Adrenal gland (tissue), 19 donors: ENCODE measurements at places on chromosomes 2 and 18. TPM values are rescaled to one million over a fixed set of nuclear protein-coding genes. Genes with fewer than 3 reads are reported as not detected.

The DSG1 gene
- not detected for total RNA-seq

GRCh38 chr2:45014016-45014702 lies 4.9 kb upstream of the SIX2 start:
- no peak for DNase-seq
- no peak overlapping the region for H3K4me3 ChIP-seq
- no peaks in the 10 kb centered on the region for H3K36me3 ChIP-seq
- H3K27ac ChIP-seq = no peak overlapping the region
- H3K4me1 ChIP-seq = peaks cover 13% of the 10 kb centered on the region

The TRPM8 gene
- not detected for total RNA-seq

- DNase-seq = no peak
- H3K27ac ChIP-seq = no peak overlapping the region
- H3K4me3 ChIP-seq = no peak overlapping the region
- no peaks in the 10 kb centered on the region for H3K36me3 ChIP-seq
- H3K4me1 ChIP-seq = no peaks in the 10 kb centered on the region
Observed at GRCh38 chr2:205836477-205837221, 154.3 kb downstream of the NRP2 start.

- no peak overlapping the region for H3K4me3 ChIP-seq
- no peaks in the 10 kb centered on the region for H3K4me1 ChIP-seq
- H3K27me3 ChIP-seq = no peaks in the 10 kb centered on the region
- no peak overlapping the region for H3K27ac ChIP-seq
- no peaks in the 10 kb centered on the region for H3K36me3 ChIP-seq
Observed at GRCh38 chr18:68916734-68917133, 118.9 kb downstream of the CCDC102B start.

The RIT2 gene
- total RNA-seq = not detected

DNA sequence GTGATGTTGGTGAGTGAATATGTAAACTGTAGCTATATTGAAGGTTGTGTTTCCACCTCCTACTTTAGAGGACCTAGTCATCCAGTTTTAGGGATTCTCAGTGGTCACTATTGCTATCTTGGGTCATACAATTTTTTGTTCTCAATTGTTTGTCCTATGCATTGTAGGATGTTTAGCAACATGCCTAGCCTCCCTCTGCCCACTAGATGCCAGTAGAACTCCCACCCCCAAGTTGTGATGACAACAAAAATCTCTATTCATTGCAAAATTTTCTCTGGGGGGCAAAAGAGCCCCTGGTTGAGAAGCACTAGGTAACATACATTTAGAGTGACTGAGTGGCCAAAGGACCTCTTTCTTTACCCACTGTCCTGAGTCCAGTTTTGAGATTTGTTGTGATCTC lies 87.3 kb downstream of the LRRTM4 start:
- DNase-seq = no peak
- no peaks in the 10 kb centered on the region for H3K27me3 ChIP-seq
- no peak overlapping the region for H3K4me3 ChIP-seq

- H3K36me3 ChIP-seq = no peaks in the 10 kb centered on the region
- H3K4me3 ChIP-seq = no peak overlapping the region
- H3K27me3 ChIP-seq = no peaks in the 10 kb centered on the region
Observed at GRCh38 chr2:76307495-76307894, 596.8 kb upstream of the GCFC2 start.

DNA sequence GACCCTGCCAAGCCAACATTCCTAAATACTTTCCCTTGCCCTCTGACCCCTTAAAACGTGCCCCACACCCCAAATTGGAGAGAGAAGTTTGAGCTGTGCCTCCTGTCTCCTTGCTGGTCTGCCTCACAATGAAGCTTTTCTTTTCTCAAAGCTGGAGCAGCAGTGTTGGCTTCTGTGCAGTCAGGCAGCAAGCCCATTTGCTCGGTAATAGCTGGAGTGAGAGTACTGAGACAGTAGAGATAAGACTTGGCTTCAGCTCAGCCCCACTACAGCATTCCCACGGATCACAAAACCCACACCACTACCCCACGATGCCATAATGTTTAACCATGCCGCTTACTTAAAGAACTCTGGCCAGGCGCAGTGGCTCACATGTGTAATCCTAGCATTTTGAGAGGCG lies 73.0 kb downstream of the NCAPH start:
- H3K36me3 ChIP-seq = no peaks in the 10 kb centered on the region
- DNase-seq = peak; percentile 29
- H3K27ac ChIP-seq = no peak overlapping the region
- no peaks in the 10 kb centered on the region for H3K27me3 ChIP-seq
- H3K4me3 ChIP-seq = no peak overlapping the region

The PSTPIP2 gene
- total RNA-seq = 11.5 TPM

The CTAGE1 gene
- total RNA-seq = 0.14 TPM

DNA sequence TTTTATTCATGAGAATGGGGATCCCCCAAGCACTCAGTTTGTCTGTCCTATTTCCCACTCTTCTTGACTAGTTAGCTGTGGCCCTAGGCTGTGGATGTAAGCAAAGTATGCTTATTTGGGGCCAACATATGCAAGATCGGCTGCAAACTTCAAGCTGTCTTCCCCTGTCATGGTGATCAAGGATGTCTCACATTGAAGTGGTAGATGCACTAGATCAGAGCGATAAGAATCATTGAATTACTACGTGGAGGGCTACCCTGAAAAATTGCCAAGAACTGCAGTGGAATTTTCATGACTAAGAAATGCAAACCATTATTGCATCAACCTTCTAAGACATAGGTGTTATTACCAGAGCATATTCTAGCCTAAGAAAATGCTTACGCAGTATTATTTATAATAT lies 527.4 kb downstream of the RNF144A start:
- H3K27me3 ChIP-seq = peaks cover 6% of the 10 kb centered on the region
- H3K36me3 ChIP-seq = no peaks in the 10 kb centered on the region
- no peak for DNase-seq
- H3K27ac ChIP-seq = no peak overlapping the region
- no peak overlapping the region for H3K4me3 ChIP-seq

DNA sequence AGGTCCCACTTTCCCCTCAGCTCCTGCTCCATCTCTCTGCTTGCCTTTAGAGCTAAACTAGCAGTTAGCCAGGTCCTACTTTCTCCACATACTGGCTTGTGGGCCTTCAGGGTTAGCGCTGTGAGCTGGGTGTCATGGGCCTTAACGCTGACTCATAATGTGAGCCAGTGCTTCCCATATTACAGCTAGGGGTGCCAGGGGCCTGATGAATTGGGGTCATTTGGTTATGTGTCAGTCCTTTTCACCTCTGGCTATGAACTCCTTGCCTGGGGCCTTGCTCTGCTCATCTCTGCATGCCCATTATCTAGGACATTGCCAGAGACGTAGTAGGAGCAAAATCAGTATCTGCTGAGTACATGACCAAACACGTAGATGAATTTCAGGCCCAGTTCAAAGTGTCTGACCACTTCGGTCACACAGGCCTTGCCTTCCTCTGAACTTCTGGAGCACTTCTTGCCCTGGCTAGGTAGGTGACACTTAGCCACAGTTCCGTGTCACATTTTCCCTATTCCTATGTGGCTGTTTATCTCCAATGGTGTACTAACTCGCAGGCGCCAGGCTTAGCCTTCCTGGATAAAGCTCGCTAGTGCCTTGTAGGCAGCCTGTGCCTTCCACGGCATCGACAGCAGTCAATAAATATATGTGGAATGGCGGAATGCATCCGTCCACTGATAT lies 103.2 kb upstream of the SIX3 start:
- DNase-seq = no peak
- H3K4me1 ChIP-seq = no peaks in the 10 kb centered on the region
- no peak overlapping the region for H3K27ac ChIP-seq
- H3K27me3 ChIP-seq = no peaks in the 10 kb centered on the region

DNA sequence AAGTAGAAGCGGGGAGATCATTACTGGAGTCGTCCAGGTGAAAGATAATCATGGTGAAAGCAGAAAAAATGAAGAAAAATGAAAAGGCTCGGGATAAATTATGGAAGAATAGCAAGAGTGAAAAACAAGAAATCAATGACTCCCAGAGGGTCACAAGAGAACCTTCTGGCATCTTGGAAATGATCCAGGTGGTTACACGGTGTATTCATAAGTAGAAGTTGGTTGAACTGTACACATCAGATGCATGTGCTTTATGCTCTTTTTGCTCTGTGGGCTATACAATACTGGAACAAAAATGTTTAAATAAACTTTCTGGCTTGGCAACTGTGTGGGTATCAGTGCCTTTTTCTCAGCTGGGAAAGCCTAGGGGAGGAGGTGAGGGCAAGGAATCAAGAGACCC lies 348.9 kb downstream of the RND3 start:
- no peak overlapping the region for H3K27ac ChIP-seq
- H3K27me3 ChIP-seq = no peaks in the 10 kb centered on the region
- no peaks in the 10 kb centered on the region for H3K4me1 ChIP-seq
- DNase-seq = no peak
- H3K4me3 ChIP-seq = no peak overlapping the region

DNA sequence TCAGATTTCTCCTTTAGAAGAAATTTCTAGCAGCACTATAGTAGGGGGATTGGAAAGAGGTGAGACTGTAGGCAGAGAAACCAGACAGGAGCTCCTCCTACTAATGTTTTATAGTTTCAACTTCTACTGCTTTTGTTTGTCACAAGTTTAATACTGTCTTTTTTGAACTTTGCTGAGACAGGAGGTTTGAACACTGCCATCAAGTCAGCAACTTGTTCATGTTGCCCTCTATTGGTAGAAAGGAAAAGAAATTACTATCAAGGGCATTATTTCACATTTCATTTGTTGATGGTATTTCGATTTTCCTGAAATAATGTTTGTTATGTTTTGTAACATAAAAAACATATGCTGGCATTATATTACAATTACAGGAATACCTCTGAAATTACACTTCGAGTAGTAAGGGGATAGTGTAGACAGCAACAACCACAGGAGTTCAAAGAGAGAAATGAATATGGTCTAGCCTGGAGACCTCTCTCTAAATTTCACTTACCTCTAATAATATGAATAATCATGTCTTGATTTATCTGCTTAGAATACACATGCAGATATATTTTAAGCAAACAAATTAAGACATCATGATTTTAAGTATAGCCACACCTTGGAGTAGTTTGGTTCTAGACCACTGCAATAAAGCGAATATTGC lies 12.4 kb upstream of the CCDC88A start:
- no peaks in the 10 kb centered on the region for H3K4me1 ChIP-seq
- H3K36me3 ChIP-seq = no peaks in the 10 kb centered on the region
- H3K27ac ChIP-seq = no peak overlapping the region
- H3K4me3 ChIP-seq = no peak overlapping the region

The PLA2R1 gene
- total RNA-seq = 5.2 TPM

DNA sequence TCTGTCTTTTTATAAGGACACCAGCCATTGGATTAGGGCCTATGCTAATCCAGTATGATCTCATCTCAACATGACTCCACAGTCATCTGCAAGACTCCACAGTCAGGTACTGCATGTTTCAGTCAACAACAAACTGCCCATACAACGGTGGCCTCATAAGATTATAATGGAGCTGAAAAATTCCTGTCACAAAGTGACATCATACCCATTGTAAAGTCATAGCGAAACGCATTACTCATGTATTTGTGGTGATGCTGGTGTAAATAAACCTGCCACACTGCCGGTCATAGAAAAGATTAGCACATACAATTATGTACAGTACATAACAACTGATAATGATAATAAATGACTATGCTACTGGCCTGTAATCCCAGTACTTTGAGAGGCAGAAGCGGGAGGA lies 102.2 kb downstream of the TEX51 start:
- no peak for DNase-seq
- no peak overlapping the region for H3K27ac ChIP-seq
- H3K36me3 ChIP-seq = no peaks in the 10 kb centered on the region
- no peaks in the 10 kb centered on the region for H3K4me1 ChIP-seq

The SH2D6 gene
- total RNA-seq = 0.74 TPM

GRCh38 chr2:58664523-58665151 lies 423.5 kb upstream of the FANCL start:
- DNase-seq = no peak
- H3K27me3 ChIP-seq = no peaks in the 10 kb centered on the region
- H3K4me1 ChIP-seq = no peaks in the 10 kb centered on the region
- no peaks in the 10 kb centered on the region for H3K36me3 ChIP-seq

GRCh38 chr2:44286884-44287638 lies 11.8 kb downstream of the SLC3A1 start:
- DNase-seq = no peak
- no peaks in the 10 kb centered on the region for H3K36me3 ChIP-seq
- H3K4me1 ChIP-seq = peaks cover 10% of the 10 kb centered on the region
- H3K27ac ChIP-seq = no peak overlapping the region
- no peaks in the 10 kb centered on the region for H3K27me3 ChIP-seq

DNA sequence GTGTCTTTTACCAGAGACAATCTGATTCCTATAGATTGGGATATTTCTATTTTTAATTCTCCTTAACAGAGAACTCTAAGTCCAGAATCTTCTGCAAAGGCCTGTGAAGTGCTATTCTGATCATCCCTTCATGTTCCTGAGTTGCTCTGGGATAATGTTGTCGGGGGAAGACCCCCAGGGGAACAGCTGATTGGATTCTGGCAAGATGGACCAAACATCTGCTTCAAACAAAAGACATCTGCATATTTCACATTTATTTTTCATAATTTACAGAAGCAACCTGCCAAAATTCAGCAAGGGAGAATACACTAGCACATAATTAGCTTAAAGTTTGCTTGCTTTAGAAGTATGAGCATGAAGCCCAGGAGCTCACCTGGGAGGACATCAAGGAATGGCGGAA lies 116.0 kb upstream of the ETAA1 start:
- no peaks in the 10 kb centered on the region for H3K36me3 ChIP-seq
- H3K4me1 ChIP-seq = no peaks in the 10 kb centered on the region
- H3K27me3 ChIP-seq = no peaks in the 10 kb centered on the region
- DNase-seq = no peak
- no peak overlapping the region for H3K4me3 ChIP-seq
- no peak overlapping the region for H3K27ac ChIP-seq

DNA sequence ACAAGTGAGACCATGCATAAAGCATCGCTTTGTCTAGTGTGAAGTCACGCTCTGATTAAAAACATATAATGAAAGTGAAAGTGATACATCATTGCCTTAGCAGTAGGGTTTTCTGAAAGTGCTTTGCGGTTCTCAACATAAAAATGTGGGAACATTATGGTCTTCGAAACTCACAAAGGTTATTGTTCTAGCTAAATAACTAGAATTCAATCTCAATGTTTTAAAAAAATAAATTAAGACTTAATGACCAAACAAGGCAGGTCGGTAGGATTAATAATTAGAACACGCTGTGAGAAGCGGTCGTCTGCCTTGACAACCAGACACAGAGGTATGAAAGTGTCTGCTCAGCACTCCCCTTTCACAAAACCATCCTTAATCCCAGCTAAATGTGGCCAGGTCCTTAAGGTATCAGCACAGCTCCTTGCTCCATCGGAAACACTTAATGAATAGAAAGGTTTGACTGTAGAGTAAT lies 42.2 kb downstream of the KLHL14 start:
- H3K4me1 ChIP-seq = peaks cover 5% of the 10 kb centered on the region
- peaks cover 5% of the 10 kb centered on the region for H3K27me3 ChIP-seq
- no peak overlapping the region for H3K27ac ChIP-seq
- H3K36me3 ChIP-seq = no peaks in the 10 kb centered on the region
- H3K4me3 ChIP-seq = no peak overlapping the region
- no peak for DNase-seq

The CYP27C1 gene
- 0.19 TPM for total RNA-seq

DNA sequence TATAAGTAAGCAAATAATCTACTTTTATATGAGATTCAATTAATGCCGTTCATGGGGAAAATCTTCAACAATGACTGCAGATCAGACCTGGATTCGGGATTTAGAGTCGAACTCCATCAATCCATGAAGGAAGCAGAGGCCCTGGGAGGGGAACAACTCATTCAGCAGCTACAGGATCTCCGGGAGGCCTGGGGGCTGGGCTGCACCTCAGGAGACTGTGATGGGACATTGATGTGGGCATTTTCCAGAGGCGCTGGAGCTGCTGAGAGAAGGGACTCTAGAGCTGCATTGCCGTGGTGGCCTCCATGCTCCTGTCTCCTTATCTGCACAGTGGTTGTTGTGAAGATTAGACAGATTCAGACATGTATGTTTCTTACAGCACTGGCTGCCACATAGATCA lies 76.9 kb downstream of the MYT1L start:
- no peak overlapping the region for H3K27ac ChIP-seq
- DNase-seq = no peak
- no peaks in the 10 kb centered on the region for H3K27me3 ChIP-seq
- no peaks in the 10 kb centered on the region for H3K4me1 ChIP-seq
